Stimulated activated CD8-positive, alpha-beta memory T cell treated with anti-CD3 and anti-CD28 coated beads, Interleukin-15, amount 100 ng/mL, for 4 hours (primary cell): ENCODE measurements at places on chromosomes 3 and 15.

DNA sequence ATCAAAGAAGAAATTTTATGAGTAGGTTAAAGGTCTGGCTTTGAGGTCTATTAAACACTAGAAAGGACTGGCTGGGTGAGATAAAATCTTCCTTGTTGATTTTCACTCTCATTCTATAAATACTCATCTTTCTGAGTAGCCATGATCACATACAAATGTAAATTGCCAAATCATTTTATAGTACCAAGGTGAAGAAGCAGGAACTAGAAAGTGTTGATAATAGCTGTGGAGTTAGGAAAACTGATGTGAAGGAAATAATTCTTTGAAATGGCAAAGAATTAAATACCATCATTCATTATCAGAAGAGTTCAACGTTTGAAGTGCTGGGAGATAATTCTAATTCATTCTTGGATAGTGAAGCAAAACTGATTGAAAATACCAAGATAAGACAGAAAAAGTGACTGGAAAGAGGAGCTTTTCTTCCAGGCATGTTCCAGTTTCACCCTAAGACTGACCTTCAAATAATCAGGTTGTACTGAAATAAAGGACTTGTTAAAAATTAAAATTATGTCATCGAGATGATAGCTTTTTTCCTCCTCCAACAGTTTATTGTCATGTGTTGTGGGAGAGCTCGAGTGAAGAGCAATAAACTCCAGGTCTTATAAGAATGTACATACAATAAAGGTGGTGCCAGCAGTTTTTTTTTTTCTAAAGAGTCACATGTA is 17.4 kb downstream of the THBS1 start:
- no peak for DNase-seq

DNA sequence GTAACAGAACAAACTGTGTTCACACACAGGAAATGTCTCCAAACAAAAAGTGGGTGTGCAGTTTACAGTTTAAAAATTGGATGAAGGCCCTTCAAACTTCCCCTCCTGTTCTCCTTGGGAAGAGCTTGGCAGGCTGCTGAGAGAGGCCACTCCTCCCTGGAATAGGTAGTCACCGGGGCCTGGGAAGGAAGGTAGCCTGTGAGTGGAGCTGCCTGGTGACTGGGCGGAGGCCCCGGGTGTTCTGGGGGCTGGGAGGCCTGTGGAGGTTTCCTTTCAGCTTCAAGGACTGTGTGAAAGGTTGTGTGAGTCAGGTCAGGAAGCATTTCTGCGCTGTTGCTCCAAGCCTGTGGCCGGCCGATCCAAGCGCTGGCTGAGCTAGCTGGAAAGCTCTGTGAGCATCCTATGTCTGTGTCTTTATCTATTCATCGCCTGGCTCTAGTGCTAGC is 14.1 kb downstream of the SLCO3A1 start:
- no peak for DNase-seq

GRCh38 chr3:46408853-46409252 is 1.8 kb downstream of the CCRL2 start:
- no peak for DNase-seq

DNA sequence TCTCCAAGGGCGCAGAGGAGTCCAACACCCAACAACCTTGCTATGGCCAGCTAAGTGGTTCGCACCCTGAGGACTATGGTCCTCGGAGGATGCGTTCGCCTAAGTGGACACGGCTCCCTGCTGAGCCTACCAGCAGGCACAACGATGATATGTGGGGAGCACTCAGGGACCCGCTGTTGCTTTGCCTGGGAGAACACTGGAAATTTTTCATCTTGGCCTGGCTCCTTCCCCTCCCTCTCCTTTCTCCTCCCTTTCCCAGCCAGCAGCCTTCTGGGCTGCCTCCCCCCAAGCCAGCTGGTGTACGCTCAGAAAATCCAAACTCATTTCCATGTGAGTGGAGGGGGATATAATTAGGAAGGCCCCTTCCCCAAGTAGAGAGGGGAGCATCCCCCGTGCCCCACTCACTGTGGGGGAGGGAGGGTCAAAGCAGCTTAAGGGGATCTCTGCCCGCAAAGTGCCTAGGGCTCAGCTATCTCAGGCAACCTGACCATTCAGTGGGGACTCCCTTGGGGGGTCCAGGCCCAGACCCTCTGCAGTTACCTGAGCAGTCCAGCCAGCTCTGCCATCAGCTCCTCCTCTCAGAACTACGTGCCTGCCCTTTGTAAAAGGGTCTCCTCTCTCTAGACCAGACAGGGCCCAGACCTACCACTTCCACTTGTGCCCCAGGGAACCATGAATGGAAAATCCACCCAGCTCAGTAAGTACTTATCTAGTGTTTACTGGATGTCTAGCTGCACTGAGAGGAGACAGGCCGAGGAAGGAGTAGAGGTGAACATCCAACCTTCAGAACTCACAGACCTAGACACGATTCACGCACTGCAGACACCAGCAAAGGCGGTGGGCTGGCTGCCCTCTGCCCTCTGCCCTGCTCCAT is 742 bp upstream of the SEMA7A start:
- no peak for DNase-seq

DNA sequence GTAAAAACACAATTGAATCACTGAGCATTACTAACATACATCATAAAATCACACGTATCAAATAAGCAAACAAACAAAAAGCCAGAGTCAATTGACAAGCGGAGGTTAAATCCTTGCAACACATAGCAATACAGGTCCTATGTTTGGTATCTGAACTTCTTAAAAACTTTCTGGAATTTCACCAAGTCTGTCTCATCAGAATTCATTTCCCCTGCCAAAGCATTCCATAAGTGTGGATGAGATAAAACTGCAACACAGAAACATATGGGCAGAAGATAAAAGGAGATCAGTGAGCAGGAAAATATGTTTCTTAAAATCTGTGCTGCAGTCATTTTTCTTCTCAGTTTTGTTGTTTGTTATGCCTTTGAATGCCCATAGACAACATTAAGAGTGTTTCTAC is 1155.5 kb downstream of the TBL1XR1 start:
- DNase-seq, result no peak

- DNase-seq, result no peak
Observed at GRCh38 chr3:55128225-55128823, 200.5 kb upstream of the LRTM1 start.

GRCh38 chr15:31554261-31554660 is 227.6 kb downstream of the KLF13 start:
- DNase-seq, result no peak

GRCh38 chr15:66251065-66251789 is 2.3 kb downstream of the MEGF11 start:
- DNase-seq, result no peak

GRCh38 chr3:160874736-160875135 is 118.7 kb downstream of the PPM1L start:
- DNase-seq, result no peak

GRCh38 chr15:37204692-37205091 is 104.3 kb upstream of the MEIS2 start:
- DNase-seq, result no peak

DNA sequence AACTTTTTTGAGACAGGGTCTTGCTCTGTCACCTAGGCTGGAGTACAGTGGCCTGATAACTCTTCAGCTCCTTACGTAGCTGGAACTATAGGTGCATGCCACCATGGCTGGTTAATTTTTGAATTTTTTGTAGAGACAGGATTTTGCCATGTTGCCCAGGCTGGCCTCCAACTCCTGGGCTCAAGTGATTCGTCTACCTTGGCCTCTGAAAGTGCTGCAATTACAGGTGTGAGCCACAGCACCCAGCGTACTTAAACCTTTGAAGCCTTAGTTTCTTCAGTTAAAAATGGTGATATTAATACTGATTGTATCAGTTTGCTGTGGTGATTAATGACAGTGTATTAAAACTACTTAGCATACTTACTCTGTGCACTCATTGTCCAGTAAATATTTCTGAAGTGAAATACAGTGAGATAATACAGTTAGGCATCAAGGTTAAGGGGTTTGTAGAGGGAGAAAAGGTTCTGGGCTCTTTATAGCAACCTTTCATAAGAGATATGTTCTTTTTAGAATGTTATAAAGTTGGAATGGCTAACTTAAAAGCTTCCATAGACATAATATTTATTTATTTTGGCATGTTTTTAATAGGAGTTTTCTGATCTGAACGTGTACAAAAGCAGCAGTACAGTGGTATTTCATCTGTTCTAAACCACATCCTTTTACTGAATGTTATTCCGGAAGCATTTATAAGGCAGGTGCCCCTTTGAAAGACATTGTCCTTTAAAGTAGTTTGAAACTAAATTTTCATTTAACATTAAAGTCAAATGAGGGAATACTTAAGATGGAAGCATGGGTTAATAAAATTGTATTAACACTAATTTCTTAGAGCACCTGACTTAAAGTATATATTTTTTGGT is 23.6 kb downstream of the NCK1 start:
- no peak for DNase-seq

- no peak for DNase-seq
Observed at GRCh38 chr3:132417695-132418411, 551 bp downstream of the DNAJC13 start.

- no peak for DNase-seq
Observed at GRCh38 chr3:24462737-24463136, 31.9 kb downstream of the THRB start.

GRCh38 chr3:58459160-58459559 is 25.5 kb upstream of the PDHB start:
- no peak for DNase-seq

DNA sequence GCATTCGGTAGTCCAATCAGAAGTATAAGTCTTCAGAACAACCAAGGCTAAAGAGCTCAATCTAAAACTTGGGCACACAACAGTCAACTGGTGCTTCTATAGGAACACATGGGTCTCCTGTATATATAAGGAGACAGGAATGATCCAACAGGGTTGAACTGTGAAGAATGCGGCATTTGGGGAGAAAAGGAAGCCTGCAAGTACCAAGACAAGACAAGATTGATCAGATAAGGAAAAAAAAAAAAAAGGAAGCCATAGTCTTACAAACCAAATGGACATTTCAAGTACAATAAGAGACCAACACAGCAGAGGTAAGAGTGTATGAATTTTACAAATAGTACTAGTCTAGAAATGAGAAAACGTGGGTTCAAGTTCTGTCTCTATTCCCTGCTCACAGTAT is 6.5 kb downstream of the CPEB1 start:
- no peak for DNase-seq

GRCh38 chr3:154304936-154305335 is 19.4 kb downstream of the DHX36 start:
- no peak for DNase-seq
